ENCODE measurements at places on chromosomes 7 and 10.

DNA sequence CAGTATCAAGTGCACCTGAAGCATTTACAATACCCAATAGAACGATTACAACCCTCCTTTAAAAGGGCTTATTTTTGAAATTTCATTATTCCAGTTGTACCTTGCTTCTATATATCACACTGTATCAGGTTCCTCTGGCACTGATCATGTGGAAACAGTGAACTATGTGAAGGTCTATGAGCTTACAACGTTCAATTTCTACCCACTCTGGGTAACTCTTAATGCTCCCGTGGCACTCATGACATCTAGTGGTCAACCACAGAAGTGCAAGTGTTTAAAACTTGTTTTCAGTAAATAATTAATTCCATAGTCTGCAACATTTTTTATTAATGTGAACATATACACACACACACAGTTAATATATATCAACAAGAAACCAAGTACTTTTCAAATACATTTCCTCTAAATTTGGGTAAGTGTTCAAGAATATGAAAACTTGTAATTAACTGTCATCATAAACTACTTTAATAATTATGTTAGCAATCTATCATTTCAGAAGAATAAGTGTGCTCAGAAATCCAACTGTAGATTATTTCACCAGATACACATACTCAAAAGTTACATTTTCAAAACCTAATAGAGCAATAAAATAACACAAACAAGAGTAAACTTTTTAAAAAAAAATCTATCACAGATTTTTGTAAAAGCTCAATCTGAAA lies 61.0 kb downstream of the MPP7 start:
- peak; percentile 32 for DNase-seq

DNA sequence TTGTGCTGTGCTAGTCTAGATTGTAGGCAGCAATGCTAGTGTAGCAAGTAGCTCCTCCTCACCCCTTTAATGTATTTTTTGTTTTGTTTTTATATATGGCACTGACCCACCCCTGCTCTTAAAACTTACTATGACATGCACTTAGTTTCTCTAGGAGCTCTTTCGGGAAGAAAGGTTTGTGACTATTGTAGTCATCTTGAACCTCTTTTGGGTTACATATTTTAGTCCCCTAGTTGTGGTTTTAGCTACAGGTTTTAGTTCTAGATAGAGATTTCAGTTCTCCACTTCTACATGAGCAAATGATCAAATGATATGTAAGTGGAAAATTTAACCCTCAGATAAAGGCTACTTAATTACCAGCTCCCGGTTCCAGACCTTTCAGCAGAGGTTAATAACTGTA lies 14.9 kb downstream of the MINPP1 start:
- DNase-seq: no peak

DNA sequence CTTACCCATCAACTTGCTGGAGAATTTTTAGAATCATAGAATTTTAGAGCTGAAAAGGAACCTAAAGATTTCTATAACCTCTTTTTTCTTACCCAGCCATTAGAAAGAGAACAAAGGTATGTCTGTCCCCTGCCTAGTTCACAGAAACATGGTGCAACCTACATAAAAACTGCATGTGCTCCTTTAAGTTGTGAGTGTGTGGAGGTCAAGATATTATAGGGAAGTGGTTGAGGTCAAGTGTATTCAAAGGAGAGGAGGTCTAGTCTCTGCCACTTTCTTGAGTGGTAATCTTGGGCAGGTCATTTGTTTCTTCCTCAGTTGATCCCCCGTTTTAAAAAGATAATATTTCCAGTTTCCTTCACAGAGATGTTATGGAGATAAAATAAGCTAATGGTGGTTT lies 6.4 kb downstream of the UBTD1 start:
- no peak for DNase-seq

- no peak for DNase-seq
These were observed 17.1 kb downstream of the MAGI2 start for GRCh38 chr7:79436378-79436777.

DNA sequence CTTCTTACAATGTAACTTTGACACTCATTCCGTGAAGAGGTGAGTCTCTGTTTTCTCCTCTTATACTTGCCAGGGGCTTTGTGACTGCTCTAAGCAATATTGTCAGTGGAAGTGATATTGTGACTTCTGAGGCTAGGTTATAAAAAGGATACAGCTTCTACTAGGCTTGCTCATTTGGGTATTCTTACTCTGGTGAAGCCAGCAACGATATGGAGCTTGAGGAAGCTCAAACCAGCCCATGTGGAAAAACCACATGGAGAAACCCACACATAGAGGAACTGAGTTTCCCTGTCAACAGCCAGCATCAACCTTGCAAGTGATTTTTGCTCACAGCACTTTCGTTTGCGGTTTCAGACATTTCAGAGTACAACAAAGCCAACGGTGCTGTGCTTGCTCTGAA lies 149.6 kb upstream of the SEMA3E start:
- DNase-seq: no peak

DNA sequence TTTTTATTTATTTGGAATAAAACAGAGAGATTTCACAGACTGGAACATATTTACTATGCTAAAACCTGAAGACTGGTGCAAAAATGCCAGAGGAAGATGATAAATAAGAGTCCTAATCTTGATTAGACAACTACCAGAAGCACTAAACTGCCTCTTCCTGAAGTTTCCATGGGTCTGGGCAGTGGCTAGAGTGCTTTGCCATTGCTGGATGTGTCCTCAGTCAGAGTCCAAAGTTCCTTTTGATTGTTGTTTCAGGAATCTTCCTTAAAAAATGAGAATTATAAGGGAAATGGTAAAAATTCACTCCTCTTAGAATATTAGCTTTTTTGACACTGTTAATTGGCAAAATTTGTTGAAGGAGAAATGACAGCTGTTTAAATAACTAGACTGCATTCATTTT lies 86.3 kb upstream of the AHR start:
- DNase-seq: no peak

- no peak for DNase-seq
These were observed 25.5 kb upstream of the BAG3 start for GRCh38 chr10:119625570-119626280.

GRCh38 chr10:30576641-30577040 lies 52.9 kb downstream of the LYZL2 start:
- no peak for DNase-seq

- DNase-seq: no peak
These were observed 518.0 kb upstream of the KLF6 start for GRCh38 chr10:4303045-4303444.

DNA sequence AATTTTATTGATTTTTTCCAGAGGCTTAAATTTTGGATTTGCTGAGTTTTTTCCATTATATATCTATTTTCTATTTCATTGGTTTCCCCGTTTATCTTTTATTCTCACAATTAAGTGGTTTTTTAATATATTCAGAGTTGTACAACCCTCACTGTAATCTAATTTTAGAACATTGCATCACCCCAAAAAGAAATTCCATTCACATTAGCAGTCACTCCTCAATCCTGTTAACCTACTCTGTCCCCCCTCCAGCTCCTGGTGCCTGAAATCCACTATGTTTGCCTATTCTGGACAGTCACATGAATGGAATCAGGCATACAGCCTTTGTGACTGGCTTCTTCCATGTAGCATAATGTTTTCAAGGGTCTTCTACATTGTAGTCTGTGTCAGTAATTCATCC lies 55.8 kb upstream of the ITGA8 start:
- DNase-seq: no peak

Data from NCI-H1436 (cell line).